ENCODE measurements at places on chromosomes 2 and 18. TPM values are rescaled to one million over a fixed set of nuclear protein-coding genes. Genes with fewer than 3 reads are reported as not detected.
A peak's percentile ranks its signal among the peaks of the same experiment; 100 is the strongest.

DNA sequence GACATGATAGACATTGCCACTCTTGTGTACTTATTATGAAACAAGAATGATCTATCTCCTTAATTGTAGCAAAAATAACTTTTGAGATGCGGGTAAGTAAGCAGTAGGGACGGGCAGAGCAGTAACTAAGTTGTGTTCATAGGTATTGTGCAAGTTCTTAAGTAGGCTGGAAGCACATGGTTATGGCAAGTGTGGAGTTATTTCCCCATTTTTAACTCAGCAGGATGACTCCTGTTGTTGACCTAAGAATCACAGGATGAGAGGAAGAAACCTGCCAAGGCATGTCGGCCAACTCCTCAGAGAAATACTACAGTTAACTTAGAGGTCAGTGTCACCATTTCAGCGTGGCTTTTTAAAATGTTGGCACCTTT is 51.1 kb upstream of the FN1 start:
- DNase-seq, result no peak

LYPD1 gene
- 0.11 TPM for total RNA-seq

LANCL1 gene
- 33.8 TPM for total RNA-seq

GRCh38 chr2:28129955-28130695 is 239.6 kb downstream of the BABAM2 start:
- DNase-seq, result peak; percentile 60

- DNase-seq, result peak; percentile 96
Observed at GRCh38 chr2:128304715-128305554, 13.7 kb downstream of the HS6ST1 start.

- DNase-seq, result peak; percentile 17
Observed at GRCh38 chr2:161976917-161977316, 97.1 kb downstream of the DPP4 start.

Data from GM23248 (cell line).